Cardiac septum (tissue), 1 donor: ENCODE measurements at places on chromosomes 7 and 10. TPM values are rescaled to one million over a fixed set of nuclear protein-coding genes. Genes with fewer than 3 reads are reported as not detected.

- no peak for DNase-seq
These were observed 43.5 kb downstream of the AOC1 start for GRCh38 chr7:150895809-150896208.

- DNase-seq, result no peak
These were observed 191.7 kb upstream of the C7orf33 start for GRCh38 chr7:148398844-148399365.

- no peak for DNase-seq
These were observed 103.0 kb upstream of the CARD11 start for GRCh38 chr7:3146571-3147226.

GRCh38 chr10:121048749-121049148 is 197.6 kb downstream of the WDR11 start:
- DNase-seq, result no peak

GRCh38 chr7:138845711-138846110 is 47.7 kb upstream of the ATP6V0A4 start:
- DNase-seq, result no peak

GRCh38 chr7:148834605-148835004 is 49.5 kb downstream of the EZH2 start:
- no peak for DNase-seq

GRCh38 chr7:30913821-30914515 is 2.3 kb downstream of the AQP1 start:
- DNase-seq, result no peak

DNA sequence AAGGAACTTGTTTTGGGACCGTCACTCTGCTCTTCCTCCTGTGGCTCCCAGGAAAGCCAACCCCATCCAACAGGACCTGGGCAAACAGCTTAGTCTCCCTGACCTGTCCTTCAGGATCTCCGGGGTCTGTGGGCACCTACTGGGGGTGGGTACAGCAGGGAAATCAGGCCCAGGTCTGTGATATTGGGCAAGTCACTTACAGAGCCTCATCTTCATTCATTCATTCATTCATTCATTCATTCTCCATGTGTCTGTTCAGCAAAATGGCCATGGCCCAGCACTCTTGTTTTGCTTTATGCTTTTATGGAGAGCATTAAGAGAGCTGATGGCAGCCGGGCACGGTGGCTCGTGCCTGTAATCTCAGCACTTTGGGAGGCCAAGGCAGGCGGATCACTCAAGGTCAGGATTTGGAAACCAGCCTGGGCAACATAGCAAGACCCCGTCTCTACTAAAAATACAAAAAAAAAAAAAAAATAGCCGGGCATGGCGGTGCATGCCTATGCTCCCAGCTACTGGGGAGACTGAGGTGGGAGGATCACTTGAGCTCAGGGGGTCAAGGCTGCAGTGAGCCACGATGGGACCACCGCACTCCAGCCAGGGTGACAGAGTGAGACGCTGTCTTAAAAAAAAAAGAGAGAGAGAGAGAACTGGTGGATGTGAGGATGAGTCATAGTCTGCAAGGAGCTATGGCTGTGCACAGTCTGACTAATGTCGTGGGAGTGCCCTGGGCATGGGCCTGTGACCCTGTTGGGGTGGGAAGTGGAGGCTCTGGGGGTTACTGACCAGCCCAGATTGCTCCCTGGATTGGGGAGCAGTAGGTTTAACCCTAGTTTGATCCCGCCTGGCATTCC is 54.3 kb downstream of the CLIP2 start:
- no peak for DNase-seq

GRCh38 chr10:24784923-24785322 is 61.2 kb upstream of the ARHGAP21 start:
- no peak for DNase-seq

DNA sequence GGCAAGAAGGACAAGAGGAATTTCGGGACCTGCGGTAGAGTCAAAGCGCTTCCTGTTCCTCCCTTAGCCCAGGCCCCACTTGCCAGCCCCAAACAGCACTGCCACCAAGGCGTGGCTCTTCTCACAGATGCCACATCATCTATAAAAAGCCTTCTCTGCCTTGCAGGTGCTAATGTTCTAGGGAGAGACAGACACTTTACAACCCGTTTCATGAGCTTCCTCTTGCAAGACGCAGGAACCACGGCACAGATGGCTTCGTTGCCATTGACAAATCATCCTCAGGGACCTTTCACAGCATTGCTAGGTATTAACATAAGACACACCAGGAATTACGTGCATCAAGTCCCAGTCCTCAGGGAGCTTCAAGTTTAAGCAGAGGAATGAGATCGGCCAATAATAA is 180.9 kb downstream of the JCAD start:
- DNase-seq, result no peak

- no peak for DNase-seq
These were observed 159.8 kb downstream of the NRF1 start for GRCh38 chr7:129771201-129771927.

- no peak for DNase-seq
These were observed 24.2 kb upstream of the MACC1 start for GRCh38 chr7:20241194-20241910.

DNA sequence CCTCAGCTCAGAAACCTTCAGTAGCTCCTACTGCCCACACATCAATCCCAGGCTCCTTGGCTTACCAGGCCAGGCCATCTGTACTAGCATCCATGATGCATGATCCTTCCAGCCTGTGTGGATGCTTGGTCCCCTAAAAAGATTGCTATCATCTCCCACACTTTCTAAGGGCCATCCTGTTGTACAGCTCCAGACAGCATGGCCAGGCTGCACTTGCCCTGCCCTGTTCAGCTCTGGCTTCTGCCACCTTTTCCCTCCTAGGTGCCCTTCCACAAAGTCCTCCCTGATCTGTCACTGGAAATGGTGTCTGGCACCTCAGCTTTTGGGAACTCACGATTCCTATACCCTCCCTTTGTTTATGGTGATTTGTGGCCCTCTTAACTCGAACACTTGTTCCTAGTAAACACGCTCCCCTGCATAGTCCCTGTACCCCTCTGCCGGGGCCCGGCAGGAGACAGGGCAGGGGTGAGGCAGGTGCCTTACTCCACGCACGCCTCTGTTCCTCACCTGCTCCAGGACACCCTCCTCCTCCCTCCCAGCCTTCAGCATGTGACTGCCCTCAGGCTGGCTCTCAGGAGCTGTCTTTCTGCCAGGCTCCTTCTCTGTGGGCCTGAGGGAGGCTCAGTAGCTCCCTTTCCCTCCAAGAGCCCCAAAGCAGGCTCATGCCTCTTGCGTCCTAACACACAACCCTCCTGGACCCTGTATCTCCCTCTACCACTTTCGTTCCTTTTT is 71.8 kb downstream of the CDH23 start:
- no peak for DNase-seq

- no peak for DNase-seq
These were observed 41.3 kb downstream of the CUBN start for GRCh38 chr10:17088118-17088806.

DNA sequence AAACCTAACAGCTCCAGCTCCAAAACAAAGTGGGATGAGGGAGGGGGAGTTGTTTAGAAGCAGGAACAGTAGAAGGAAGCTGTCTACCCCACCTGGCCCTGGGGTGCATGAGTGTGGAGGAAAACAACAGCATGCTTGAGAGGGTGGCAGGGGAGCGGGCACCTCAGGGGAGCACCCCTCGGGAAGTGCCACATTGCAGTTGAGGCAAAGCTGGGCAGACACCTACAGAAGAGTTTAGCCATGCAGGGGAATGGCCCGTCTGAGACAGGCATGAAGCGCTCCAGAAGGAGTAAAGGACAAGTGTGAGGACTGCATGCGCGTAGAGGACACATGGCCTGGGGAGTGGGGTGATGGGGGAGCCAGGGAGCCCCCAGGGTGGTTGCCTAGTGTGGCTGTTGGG is 18.1 kb downstream of the CHAT start:
- peak; percentile 38 for DNase-seq

GRCh38 chr10:2714597-2714996 is 352.8 kb upstream of the PFKP start:
- no peak for DNase-seq

DNA sequence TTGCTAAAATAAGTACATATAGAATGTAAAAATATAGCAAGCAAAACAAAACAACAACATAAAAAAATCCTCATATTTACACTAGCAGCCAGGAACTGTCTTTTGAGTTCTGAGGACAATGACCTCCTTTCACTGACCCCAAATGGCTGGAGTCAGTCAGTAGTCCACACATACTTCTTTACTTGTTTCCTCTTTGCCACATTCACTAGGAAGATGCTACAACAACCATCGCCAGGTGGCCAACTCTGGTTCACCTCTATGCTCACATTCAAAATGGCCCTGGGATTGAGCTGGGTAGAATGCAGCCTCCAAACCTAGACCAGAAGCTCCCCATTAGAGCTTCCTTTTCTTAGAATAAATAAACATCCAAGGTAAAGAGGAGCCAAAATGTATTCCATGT is 356.2 kb downstream of the PLXNA4 start:
- peak; percentile 46 for DNase-seq

GRCh38 chr7:20438694-20439376 is 108.1 kb downstream of the ITGB8 start:
- DNase-seq, result no peak

DNA sequence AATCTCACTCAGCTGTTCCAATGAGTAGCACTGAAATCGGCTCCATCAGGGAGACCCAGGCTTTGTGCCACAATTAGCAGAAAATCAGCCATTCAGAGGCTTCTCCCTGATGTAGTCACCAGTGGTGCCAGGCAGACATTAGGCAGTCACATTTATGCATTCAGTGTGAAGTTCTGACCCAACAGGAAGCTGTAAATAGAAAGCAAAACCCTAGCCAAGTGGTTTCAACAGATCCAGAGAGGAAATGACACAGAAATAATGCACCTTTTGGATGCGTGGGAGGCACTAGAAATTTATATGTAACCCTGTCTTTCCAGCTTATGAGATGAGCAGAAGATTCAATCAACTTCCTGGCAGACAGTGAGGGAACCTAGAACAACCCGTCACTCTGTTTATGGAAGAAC is 186.4 kb downstream of the PDE1C start:
- DNase-seq, result no peak

- no peak for DNase-seq
These were observed 239.7 kb downstream of the FANK1 start for GRCh38 chr10:126135941-126136595.

DNA sequence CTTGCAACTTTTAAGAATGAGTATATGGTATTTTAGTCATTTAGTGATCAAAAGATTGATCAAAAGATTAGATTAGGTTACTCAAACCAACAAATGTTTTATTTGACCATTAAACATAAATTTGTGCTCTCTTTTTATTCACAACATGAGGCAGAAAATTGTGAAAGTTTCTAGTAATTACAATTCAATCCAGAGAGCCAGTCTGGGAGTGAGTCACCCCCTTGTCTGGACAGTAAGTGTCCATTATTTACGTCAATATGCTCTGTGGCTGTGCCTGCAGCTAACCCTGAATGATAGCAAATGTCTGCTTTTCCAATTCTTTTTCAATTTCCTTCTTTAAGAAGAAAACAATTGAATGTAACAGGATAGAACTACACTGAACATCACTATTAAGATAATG is 27.9 kb downstream of the GNG11 start:
- no peak for DNase-seq

- DNase-seq, result no peak
These were observed 116.1 kb upstream of the ZMIZ1 start for GRCh38 chr10:78952686-78953085.

DNA sequence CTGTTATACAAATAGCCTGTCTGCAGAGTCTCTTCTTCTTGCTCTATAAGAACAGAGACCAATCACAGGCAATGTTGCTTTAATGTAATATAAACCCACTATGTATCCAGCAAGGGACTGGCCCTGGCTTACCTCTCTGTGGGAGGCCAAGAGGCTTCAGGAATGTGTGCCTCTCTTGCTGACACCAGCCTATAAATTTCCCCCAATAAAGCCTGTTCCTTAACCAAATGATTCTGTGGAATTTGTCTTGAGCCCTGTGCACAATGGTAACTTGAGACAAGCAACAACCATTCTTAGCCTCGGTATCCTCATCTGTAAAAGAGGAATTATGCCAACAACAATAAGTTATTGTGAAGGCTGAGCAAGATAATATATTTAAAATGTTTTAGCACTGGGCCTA is 563.7 kb downstream of the GRM8 start:
- DNase-seq, result no peak

GRCh38 chr7:144384071-144384470 is 19.4 kb downstream of the NOBOX start:
- no peak for DNase-seq

GRCh38 chr7:17144322-17144721 is 154.1 kb upstream of the AHR start:
- no peak for DNase-seq

DNA sequence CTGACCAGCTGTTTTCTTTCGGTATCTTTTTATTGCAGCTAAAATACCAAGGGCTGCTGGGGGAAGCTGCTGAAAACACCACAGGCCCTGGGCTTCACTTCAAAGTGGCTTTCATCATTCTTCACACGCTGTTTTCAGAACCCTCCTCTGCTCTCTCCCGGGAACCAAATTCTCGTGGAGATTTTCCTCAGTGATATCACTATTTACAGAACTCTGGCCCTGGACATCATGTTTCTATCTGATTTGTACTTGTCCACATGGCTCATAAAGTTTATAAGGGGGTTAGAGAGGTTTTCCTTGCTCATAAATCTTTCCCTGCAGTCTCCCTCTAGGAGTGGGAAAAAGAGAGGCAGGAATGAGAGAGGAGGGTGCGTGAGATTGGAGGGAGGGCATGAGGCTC is 177.4 kb upstream of the NPVF start:
- DNase-seq, result no peak

- peak; percentile 49 for DNase-seq
These were observed 213.5 kb upstream of the ZNF32 start for GRCh38 chr10:43861966-43862751.

- no peak for DNase-seq
These were observed 63.7 kb upstream of the ARID5B start for GRCh38 chr10:61837755-61838171.

The SPDYE9 gene
- total RNA-seq, result not detected

The PANK1 gene
- total RNA-seq, result 8.8 TPM

The C1QL3 gene
- total RNA-seq, result not detected

The DNAH11 gene
- 0.51 TPM for total RNA-seq

The CYP3A7 gene
- total RNA-seq, result not detected

The STRA8 gene
- total RNA-seq, result not detected

The KCP gene
- 0.35 TPM for total RNA-seq

The FLNC gene
- 1,261 TPM for total RNA-seq

The NME8 gene
- total RNA-seq, result not detected

The SPAM1 gene
- 0.24 TPM for total RNA-seq

The PNLIPRP2 gene
- not detected for total RNA-seq

The HOXA9 gene
- not detected for total RNA-seq

The TMEM72 gene
- total RNA-seq, result not detected
